NCI-H1092 treated with DMSO at 0.1 percent for 48 hours (cell line): ENCODE measurements at places on chromosomes 3 and 15.

- DNase-seq, result no peak
Observed at GRCh38 chr3:151544164-151544548, 83.3 kb upstream of the IGSF10 start.

GRCh38 chr3:4794798-4795197 lies 184.4 kb upstream of the BHLHE40 start:
- DNase-seq, result no peak

DNA sequence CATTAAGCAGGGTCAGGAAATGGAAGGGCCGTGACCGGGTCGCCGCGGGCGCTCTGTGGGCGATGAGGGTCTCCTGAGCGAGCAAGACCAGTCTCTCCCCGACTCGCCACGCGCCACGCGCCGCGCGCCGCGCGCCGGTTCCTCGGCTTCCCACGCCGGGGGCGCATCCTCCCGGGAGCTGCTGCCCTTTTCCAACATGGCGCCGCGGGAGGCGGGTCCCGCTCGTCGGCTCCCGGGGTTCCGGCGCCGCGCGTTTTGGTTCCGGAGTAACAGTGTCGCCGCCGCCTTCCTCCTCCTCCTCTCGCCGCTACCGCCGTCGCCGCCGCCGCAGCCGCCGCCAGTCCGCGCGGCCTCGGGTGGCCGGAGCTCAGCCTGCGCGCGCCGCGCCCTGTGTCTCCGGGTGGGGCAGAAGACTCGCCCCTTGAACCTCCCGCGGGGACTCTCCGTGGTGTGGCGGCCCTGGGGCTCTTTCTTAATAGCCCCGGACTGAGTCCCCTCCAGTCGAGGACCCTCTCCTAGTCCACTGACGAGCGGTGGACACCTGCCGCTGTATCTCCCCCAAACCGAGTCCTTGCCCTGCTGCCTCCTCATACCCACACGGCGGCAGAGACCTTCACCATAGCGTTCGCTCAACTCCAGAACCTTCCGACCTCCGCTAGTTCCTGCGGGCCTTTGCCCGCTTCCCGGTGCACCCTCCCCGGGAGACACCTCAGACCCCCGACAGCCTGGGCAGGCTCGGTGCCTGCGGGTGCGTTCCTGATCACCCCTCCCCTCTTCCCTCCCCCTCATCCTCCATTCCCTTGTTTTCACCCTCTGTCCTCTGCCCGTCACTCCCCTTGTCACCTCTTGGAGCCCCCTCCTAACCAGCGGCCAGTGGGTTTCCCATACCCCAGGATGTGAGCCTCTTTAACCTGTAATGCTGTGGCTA lies at the start of gene MAP2K5:
TSS of gene MAP2K5 (plus strand) at position 284 of the 928 bp plus-strand sequence. CDS start at position 917, 633 bp downstream.
- peak; percentile 62 for DNase-seq

DNA sequence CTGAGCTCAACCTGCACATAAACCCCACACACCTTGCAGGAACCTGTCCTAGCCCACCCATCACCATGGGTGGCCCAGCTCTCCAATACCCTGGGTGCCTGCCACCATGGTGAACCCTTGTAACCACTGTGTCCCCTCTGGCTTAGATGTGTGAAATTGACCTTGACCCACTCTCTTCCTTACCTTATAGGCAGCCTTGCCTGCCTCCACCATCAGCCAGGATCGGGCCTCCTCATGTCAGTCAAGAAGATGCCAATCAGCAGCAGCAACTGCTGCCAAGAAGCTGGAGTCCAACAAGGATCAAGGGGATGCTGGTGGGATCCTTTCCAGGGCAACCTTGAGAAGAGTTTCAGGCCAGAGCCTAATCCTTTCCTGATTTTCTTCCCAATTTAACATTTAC lies 8.8 kb upstream of the CYP11A1 start:
- no peak for DNase-seq

DNA sequence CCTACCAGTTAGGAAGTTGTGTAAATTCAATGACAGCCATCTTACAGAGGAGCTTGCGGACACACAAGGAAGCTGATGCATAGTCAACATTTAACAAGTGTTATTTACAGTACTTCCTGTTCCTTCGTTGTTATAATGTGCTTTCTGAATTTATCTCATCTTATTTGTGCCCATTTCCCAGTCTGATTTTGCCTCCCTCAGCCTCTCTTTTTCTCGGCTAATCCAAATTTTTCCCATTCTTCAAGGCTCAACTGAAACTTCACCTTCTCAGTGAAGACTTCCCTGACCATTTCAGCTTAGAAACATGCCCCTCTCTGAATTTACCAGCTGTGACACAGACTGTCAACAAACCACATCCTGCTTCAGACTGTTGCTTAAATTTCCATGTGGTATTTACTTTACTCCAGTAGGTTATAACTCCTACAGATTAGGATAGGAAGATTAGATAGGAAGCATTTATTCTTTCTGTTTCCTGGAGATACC lies 55.7 kb upstream of the CP start:
- DNase-seq, result no peak

DNA sequence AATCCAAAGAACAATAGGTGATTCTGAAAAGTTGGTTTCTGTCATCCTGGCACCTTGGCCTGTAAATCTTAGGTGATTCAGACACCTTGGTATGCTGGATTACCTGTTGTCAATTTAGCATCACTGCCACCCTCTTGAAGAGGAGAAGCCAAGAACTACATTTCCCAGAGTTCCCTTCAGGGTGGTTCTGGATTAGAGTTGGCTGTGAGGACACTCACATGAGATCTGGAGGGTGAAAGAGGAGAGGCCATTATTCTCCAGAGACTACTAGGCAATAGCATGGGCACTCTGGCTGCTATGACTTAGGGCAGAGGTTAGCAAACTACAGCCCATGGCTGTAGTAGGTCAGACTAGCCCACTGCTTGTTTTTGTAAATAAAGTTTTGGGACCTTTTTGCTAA lies 41.7 kb upstream of the CORO2B start:
- DNase-seq, result no peak

GRCh38 chr15:59611276-59612260 lies at the start of gene GCNT3:
TSS of gene GCNT3 (plus strand) at chr15:59611783. CDS start at chr15:59618239, 6,456 bp downstream.
- DNase-seq, result no peak

DNA sequence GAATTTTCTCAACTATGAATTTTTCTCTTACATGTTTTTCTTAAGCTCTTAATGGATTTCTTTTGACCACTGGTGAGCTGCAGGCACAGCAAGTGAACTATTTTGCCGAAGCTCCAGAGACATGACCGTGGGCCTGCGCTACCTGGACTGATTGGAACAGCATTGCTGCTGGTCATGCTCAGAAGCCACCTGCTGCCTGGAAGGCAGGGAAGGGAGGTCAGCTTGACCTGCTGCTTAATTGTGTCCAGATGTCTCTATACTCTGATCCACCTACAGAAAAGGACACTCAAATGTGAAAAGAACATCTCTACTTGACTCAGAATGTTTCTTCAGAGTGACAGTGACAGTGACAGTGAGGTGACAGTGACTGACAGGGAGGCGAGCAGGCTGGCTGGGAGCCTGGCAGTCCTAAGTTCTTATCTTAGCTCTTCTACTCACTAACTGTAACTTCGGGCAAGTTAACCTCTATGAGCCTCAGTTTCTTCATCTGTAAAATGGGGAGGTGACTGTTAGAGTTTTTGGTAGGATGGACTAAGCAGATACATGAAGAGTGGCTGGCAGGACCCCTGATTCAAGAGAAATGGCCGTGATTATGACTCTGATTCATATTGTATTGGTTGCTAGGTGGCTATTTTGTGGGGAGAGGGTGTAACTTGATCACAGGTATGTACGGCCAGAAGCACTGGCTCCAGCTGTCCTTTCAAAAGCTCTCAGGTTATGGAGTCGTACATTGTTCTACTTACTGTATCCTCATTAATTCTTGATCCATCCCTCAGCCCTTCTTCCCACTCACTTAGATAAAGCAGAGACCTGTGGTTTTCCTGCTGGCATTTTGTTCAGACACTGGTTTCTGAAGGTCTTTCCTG lies 54.8 kb upstream of the DLG1 start:
- no peak for DNase-seq

DNA sequence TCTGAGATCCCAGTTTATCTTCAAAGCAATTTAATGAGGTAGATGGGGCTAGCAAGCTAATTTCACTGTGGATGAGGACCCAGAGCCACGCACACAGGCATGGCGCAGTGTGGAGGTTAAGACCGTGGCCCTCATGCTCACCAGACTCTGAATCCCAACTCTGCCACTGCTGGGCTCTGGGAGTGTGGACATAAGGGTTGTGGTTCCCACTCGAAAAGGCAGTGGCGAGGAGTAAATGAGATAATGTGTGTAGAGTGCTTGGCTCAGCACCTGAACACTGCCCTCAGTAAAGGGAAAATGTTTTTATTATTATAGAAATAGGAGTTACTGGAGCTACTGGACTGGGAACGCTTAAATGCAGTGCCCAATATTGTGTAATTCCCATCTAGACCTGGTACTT lies 243.5 kb upstream of the TPM1 start:
- DNase-seq, result no peak

DNA sequence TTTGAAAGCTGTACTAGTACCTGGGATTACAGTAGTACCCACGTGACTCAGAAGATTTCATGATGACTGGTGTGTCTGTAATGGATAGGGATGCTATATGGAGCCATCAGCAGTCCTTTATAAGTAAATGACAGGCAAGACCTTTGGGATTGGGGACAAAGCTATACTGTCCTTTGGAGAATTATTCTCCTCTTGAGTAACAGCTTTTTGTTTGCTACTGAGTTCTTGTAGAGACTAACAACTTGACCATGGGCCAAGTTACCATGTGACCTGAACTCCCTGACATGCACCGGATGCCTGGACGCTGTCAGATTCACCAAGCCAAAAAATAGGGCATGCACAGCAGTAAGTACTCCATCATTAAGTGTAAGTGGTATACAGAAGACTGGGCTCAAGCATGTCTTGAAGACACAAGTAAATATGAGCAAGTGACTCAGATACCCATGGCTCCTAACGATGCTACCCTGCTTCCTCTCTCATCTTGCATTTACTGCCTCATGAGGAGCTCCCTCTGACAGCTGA lies 12.9 kb downstream of the SEC11A start:
- no peak for DNase-seq

DNA sequence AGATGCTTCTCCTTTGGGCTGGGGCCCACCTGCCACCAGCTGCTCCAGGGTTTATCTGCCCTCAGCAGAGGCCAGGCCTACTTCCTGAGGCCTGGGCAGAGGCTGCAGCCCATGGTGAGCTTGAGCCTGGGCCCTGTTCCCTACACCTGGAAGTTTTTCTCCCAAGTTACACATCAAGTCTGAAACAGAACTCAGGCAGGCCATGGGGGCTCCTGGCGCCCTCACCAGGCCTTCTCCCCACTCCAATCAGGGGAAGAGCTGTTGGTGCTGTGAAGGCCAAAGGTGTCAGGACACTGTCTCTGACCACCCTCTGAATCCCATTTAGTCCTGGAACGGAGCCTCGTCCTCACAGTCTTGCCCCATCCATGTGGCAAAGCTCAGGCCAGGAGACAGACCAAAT lies 7.3 kb downstream of the VWA5B2 start:
- DNase-seq, result no peak

- DNase-seq, result no peak
Observed at GRCh38 chr3:189529468-189529867, 101.7 kb upstream of the TP63 start.

GRCh38 chr3:14137445-14137844 lies 12.6 kb downstream of the TMEM43 start:
- DNase-seq, result no peak

DNA sequence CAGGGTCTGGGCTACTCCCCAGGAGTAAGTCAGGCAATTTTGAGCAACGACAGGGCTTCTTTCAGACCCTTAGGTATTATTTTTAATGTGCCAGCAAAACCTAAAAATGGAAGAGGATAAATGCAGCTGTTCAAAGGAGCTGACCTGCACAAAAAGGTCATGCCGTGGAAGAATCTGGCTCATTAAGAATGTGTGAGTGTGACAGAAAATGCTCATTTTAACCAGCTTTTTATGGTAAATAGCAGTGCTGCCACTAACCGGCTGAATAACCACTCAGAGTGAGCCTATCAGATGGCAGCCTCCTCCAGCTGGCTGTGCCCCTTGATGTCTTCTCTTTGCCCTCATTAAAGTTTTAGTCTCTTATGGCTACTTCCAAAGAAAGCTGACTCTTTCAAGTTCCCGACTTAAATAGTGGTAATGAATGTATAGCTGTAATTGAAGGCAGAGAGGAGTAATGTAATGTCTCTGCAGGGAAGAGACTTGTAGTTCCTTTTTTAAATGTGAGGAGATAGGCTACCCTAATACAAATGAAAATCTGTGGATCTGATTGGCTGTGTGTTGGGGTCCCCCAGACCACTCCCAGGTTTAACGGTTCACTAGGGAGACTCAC lies 9.5 kb upstream of the FSTL1 start:
- DNase-seq, result no peak

DNA sequence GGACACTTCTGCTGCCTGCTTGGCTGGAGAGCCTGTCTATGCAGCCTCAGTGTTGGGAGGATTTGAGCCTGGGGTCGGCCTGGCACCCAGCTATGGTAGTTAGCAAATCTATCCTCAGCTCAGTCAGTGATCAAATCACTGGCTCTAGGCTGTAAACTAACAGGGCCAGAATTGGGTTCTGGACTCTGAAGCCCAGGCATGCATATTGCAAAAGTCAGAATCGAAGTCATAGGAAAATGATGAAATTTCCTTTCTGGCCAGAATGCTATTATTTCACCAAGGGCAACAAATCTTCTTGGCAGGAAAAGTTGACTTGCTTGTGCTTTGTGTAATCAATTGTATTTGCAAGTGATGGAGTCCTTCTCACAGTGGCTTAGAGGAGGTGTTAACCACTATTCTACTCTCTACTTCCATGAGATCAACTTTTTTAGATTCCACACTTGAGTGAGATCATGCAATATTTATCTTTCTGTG lies 482.6 kb upstream of the TPRG1 start:
- no peak for DNase-seq

GRCh38 chr3:19598870-19599269 lies 335.1 kb downstream of the EFHB start:
- DNase-seq, result no peak

- DNase-seq, result no peak
Observed at GRCh38 chr15:38576837-38577236, 12.2 kb upstream of the RASGRP1 start.

GRCh38 chr3:50474717-50475116 lies 28.7 kb downstream of the CACNA2D2 start:
- no peak for DNase-seq

DNA sequence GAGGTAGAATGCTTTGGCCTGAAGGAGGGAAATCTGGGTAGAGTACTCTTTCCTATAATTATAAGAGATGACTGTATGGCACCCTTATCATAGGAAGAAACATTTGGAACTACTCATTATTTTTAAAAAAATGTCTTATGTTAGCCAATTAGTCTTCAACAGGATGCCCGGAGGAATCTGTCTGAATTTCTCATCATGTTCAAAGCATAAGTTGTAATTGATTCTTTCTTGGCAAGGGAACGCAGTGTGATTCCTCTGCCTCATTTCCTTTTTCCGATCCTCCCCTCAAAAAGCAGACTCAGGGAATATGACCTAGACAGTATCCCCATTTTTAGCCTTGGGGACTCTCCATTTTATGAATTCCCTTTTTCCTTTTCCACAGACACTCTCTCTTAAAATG lies 165.1 kb downstream of the IL5RA start:
- DNase-seq, result no peak
